ENCODE measurements at places on chromosomes 6 and 20. TPM values are rescaled to one million over a fixed set of nuclear protein-coding genes. Genes with fewer than 3 reads are reported as not detected.

The PRSS16 gene
- 17.7 TPM for total RNA-seq

The TP53TG5 gene
- not detected for total RNA-seq

The SLC22A23 gene
- 6.8 TPM for total RNA-seq

The SLC2A10 gene
- 9.9 TPM for total RNA-seq

The OXT gene
- 0.64 TPM for total RNA-seq

The MEI4 gene
- total RNA-seq: 0.55 TPM

The SRMS gene
- 0.70 TPM for total RNA-seq

The WFDC10B gene
- total RNA-seq: not detected

The JAG1 gene
- total RNA-seq: 54.0 TPM

The CLPSL2 gene
- 6.0 TPM for total RNA-seq

GRCh38 chr20:38167851-38168760, 3.0 kb upstream of the TGM2 start:
- peak; percentile 43 for DNase-seq

- DNase-seq: no peak
These were observed 104.9 kb downstream of the TULP4 start for GRCh38 chr6:158416883-158417759.

- peak; percentile 94 for DNase-seq
These were observed 163.3 kb downstream of the CD83 start for GRCh38 chr6:14280766-14281293.

DNA sequence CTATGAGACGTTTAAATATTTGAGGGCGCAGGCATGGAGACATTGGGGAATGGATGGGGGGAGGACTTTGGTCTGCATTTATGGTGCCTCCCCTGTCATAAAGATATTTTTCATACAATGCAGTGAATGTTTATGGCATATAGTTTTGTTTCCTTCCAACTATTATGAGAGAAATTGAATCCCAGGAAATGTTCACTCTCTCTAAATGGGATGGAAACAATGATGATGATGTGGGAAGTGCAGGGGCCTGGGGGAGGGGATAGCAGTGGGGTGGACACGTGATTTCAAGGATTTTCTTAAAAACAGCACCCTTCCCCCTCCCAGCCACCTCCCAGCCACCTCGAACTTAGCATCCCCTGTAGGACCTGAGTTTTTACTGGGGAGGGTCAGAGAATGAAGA, 69.9 kb downstream of the TOX2 start:
- DNase-seq: no peak

GRCh38 chr6:70549327-70549726, 17.4 kb upstream of the SDHAF4 start:
- DNase-seq: no peak

DNA sequence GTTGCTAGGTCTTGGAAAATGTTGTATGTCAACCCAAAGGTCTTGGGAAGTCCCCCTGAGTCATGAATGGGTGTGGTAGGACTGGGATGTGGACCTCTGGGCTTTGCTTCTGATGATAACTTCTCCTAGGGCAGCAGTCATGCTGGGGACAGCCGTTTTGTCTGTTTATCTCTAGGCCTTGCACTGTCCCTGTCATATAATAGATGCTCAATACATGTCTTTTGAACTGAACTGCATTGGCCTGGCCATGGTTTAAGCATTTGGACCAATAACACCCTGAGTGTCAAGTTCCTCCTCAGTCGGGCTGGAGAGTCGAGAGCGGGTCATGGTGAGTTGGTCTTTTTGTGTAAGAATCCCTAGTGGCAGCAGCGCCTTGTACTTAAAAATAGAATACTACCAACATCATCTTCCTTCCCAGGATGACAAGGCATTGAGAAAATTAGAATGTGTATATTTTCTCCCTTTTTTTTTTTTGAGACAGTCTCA, 43.1 kb downstream of the E2F3 start:
- DNase-seq: no peak

DNA sequence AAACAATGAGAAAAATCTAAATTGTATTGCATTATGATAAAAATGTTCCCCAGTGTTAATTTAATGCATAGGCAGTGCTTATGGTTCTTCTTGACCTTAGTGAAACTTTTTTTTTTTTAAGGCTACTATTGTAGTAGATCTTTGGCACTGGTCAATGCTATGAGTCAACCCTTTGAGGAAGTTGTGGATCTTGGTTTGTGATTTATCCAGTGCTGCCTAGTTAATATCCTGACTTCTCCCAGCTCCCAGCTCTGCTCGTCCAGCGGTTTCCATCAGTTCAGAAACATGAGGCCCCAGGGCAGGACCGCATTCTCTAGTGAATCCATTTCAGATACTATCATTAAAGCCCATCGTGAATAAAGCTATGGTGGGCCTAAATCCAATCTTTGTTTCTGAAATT, 364.5 kb upstream of the JARID2 start:
- no peak for DNase-seq

- DNase-seq: no peak
These were observed 228.7 kb upstream of the RREB1 start for GRCh38 chr6:6878887-6879585.

DNA sequence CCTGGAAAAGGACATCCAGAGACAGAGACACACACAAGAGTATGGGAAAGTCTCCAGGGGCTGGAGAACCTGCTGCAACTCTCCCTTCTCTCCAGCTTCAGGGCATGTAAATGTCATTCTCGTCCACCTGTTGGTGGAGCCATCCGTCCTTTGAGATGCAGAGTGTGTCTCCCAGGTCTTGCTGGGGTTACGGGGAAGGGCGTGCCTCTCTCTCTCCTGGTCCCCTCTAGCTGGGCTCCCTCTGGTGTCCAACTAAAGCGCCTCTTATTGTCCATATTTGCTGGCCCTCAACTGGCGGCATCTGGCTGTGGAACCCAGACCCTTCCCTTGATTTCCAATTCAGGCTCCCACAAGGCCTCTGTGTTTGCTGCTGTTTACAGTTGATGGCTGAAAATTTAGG, 244.1 kb downstream of the BMP7 start:
- peak; percentile 92 for DNase-seq

DNA sequence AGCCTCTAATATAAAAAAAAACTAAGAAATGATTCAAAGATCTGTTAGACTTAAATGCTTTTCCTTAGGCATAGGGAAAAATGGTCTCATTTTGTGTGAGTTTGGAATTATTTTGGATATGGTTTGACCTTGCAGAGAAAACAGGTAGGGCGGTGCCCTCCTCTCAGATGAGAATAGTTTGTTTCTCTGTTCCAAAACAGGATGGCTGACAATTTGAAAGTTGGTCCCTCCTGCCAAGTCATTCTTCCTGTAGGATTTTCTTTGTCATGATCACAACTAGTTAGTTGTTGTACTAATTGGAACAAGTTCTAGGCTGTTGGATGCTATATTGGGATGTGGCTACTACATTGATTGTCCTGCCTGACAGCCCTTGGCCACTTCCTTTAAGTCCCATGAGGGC, 108.6 kb downstream of the BCKDHB start:
- DNase-seq: no peak

- DNase-seq: no peak
These were observed 220.6 kb downstream of the TPBG start for GRCh38 chr6:82584194-82584695.

GRCh38 chr20:33071198-33071597, 8.2 kb upstream of the BPIFB4 start:
- DNase-seq: no peak

- DNase-seq: peak; percentile 61
These were observed 283.9 kb downstream of the TBC1D7 start for GRCh38 chr6:13044390-13044789.

DNA sequence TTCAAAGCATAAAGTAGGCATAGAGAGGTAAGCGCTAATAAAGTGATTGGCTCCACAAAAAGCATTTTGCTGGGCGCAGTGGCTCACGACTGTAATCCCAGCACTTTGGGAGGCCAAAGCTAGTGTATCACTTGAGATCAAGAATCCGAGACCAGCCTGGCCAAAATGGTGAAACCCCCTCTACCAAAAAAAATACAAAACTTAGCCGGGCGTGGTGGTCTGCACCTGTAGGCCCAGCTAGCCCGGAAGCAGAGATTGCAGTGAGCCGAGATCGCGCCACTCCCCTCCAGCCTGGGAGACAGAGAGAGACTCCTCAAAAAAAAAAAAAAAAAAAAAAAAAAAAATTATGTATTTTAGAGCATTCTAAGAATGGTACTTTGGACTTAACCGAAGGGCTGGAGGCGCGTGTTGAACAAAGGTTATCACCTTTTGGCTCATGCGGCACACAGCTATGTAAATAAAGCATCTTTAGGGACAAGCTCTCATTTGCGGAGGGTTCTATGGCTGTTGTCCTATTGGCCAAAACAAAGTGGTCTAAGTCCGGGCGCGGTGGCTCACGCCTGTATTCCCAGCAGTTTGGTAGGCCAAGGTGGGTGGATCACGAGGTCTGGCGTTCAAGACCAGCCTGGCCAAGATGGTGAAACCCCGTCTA, 17.4 kb downstream of the HFE start:
- DNase-seq: peak; percentile 39

GRCh38 chr20:52983726-52984450, 11.7 kb downstream of the TSHZ2 start:
- peak; percentile 61 for DNase-seq

DNA sequence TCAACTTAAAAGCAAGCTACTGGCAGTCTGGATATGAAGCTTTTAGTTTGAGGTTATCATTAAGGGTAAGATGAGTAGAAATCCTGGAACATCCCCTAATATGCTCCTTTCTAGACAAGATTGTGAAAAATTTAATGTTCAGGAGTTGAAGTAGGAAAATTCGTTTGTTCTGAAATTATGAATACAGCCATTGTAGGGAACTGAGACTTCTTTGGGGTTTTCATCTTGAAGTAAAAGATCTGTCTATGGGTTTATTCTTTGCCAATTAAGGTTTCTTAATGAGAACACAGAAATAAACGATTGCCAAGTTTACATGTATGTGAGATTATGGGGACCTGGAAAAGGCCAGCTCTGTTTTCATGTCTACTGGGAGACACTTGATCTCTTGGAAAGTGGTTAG, 225.6 kb upstream of the MOCS1 start:
- DNase-seq: no peak

GRCh38 chr20:60680554-60680953, 571.5 kb upstream of the CDH4 start:
- DNase-seq: no peak

- DNase-seq: no peak
These were observed 80.5 kb downstream of the SNX5 start for GRCh38 chr20:17888044-17888443.

GRCh38 chr20:49905415-49906091, 9.8 kb downstream of the SPATA2 start:
- DNase-seq: no peak

GRCh38 chr6:36688063-36688738, 9.4 kb upstream of the RAB44 start:
- no peak for DNase-seq

DNA sequence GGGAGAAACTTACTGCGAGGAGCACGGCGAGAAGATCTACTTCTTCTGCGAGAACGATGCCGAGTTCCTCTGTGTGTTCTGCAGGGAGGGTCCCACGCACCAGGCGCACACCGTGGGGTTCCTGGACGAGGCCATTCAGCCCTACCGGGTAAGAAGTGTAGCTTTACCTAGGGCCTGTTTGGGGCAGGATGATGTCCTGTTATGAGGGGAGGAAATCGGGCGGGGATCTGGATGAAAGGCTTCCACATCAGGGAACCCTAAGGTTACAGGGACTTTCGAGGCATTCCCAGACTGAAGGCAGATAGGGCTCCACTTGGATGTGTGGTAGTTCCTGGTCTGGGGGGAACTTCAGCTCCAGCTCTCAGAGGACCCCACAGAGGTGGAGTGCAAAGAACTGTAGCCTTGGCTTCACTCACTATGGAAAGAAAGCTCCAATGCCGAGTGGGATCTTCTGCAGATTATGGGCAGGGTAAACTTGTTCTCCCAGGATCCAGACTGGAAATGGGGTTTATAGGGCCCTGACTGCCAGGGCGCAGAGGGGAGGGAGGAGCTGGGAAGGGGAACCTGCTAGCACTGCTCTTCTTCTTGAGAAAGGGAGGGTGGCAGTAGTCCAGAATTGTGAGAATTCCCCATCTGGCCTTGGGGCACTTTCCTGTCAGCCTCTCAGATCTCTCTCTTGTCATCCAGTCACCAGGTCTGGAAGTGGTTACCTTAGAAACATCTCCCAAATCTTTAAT, 740 bp downstream of the TRIM15 start:
- no peak for DNase-seq

DNA sequence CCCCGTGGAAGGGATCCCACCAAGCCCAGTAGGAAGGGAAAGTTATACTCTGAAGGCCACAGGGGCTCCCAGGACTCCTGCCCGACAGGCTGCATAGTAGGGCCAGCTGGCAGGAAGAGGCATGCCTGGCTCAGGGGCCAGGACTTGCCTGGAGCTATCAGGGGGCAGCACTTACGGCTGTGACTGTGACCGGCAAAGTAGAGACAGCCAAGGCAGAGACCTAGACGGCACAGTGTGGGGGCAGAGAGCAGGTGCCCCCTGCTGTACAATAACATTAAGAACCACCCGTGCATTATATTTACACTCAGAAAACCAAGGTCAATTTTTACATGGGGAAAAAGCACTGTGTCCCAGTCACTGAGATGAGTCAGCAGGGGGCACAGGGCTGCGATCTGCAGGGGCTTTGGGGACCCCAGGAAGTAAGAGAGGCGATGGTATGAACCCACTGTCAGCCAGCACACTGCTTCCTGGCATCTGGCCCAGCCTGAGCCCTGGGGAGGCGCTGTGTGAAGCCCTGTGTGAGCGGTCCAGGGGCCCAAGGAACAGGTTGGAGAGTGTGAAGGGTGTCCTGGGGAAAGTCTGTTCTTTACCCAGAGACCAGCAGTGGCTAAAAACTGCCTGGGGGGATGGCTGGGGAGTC, 9.9 kb downstream of the CCDC167 start:
- DNase-seq: peak; percentile 31

- DNase-seq: no peak
These were observed 140.8 kb upstream of the AGPAT4 start for GRCh38 chr6:161414707-161415106.

GRCh38 chr6:21505574-21505990, 88.0 kb upstream of the SOX4 start:
- DNase-seq: no peak

GRCh38 chr6:111441678-111442243, 41.3 kb downstream of the REV3L start:
- no peak for DNase-seq

DNA sequence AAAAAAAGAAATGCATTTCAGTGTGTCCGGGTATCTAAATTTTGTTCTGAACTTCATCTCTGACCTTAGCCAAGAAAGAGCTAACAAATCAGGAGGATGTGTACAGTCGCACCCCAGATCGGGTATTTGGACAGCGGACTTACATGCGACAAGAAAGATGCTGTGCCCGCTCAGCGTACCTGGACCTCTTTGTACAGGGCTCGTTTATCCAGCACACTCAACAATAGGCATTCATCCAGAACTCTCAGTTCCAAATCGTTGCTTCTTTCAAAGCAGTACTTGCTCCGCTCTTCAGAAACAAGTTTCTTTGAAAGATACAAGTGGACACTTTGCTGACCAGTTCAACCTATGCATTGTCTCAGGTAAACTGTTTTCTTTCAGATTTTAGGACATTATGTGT, 191.7 kb downstream of the LY86 start:
- no peak for DNase-seq

DNA sequence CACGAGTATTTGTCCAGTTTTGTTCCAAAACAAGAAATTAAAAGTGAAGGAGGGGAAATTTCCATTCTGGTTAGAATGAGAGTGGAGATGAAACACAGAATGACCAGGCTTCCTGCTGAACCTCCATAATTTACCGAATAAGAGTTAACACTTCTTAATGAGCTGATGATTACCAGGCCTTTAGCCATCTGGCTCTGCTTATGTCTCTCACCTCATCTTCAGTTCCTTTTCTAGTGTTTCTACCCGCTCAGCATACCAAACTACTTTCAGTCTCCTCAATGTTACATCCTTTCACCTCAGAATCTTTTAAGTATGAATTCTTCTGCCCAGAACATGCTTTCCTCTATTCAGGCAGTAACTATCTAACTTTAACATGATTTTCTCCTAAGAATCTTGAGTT, 209.0 kb upstream of the RSPO3 start:
- DNase-seq: no peak

- DNase-seq: no peak
These were observed 216.8 kb upstream of the DTNBP1 start for GRCh38 chr6:15879371-15880261.

Data from H9 (cell line).